A172 (cell line): ENCODE measurements at places on chromosomes 11 and 22. TPM values are rescaled to one million over a fixed set of nuclear protein-coding genes. Genes with fewer than 3 reads are reported as not detected.

Gene IGSF9B
- total RNA-seq = 0.43 and 0.57 TPM in 2 replicates

Gene TEX54
- not detected in 2 replicates for total RNA-seq

Gene TEAD1
- total RNA-seq = 69.5 and 92.5 TPM in 2 replicates

Gene F2
- not detected in 2 replicates for total RNA-seq

Gene ADORA2A
- total RNA-seq = 0.52 and 5.1 TPM in 2 replicates

Gene DRD4
- total RNA-seq = not detected in 2 replicates

Gene CADM1
- total RNA-seq = 6.7 and 14.6 TPM in 2 replicates

Gene KRTAP5-7
- total RNA-seq = not detected in 2 replicates

Gene CABP7
- total RNA-seq = 0.19 TPM in 2 replicates

Gene CSRP3
- total RNA-seq = not detected in 2 replicates

Gene POU2AF1
- total RNA-seq = not detected in 2 replicates

Gene NRXN2
- total RNA-seq = 0.05 and 0.14 TPM in 2 replicates

Gene BTG4
- 0.12 and 0.50 TPM in 2 replicates for total RNA-seq

Gene ARHGAP8
- total RNA-seq = not detected in 2 replicates

Gene CDC45
- total RNA-seq = 26.7 and 45.7 TPM in 2 replicates

Gene IL10RA
- 0.12 TPM in 1 of 2 replicates, not detected in the other for total RNA-seq
